Trophoblast cell (in vitro differentiated cells and primary cell): ENCODE measurements at places on chromosomes 6 and 20.

DNA sequence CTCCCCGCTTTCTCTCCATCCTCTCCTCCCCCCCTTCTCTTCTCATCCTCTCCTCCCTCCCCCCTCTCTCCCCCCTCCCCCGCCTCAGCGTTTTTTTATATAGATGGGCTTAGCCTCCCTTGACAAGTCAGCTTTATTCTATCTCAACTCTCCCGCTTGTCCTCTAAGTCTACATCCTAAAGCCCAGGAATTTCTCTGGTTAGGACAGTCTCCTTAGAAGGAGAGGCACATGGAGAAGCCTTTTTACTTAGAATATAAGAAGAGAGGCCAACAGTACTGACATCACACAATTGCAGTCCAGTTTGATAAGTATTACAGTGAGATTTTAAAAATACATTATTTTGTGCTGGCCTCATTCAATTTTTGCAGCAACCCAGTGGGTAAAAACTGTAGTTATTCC is 83.5 kb downstream of the LYRM2 start:
- no peak for DNase-seq

- peak; percentile 27 for DNase-seq
Measured at GRCh38 chr6:110491644-110492317, 15.4 kb upstream of the SLC22A16 start.

GRCh38 chr6:35016502-35017321 is 124.4 kb downstream of the TCP11 start:
- no peak for DNase-seq

DNA sequence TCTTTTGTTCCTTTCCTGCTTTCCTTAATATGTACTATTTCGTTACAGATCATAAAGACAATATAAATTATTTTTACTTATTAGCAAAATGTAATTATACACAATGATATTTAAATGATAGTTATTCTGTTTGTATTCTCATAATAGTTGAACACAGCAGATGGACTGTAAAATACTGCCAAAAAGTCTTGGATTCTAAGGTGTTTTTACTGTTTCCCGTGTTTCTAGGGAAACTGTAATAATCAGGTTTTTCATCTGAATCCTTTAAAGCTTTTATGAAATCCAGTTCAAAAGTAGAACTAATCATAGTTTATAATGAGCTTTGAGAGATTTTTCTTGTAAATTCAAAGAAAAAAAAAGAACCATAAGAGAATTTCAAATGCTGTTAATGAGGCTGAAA is 148.4 kb downstream of the GRIK2 start:
- no peak for DNase-seq

GRCh38 chr20:1337441-1337840 is 8.5 kb upstream of the SDCBP2 start:
- no peak for DNase-seq

- DNase-seq: no peak
Measured at GRCh38 chr6:41058783-41059181, 5.8 kb downstream of the APOBEC2 start.
